GM12891 (cell line): ENCODE measurements at places on chromosomes 6 and 20.

- no peak for DNase-seq
Measured at GRCh38 chr6:70764706-70765105, 97.0 kb downstream of the SMAP1 start.

DNA sequence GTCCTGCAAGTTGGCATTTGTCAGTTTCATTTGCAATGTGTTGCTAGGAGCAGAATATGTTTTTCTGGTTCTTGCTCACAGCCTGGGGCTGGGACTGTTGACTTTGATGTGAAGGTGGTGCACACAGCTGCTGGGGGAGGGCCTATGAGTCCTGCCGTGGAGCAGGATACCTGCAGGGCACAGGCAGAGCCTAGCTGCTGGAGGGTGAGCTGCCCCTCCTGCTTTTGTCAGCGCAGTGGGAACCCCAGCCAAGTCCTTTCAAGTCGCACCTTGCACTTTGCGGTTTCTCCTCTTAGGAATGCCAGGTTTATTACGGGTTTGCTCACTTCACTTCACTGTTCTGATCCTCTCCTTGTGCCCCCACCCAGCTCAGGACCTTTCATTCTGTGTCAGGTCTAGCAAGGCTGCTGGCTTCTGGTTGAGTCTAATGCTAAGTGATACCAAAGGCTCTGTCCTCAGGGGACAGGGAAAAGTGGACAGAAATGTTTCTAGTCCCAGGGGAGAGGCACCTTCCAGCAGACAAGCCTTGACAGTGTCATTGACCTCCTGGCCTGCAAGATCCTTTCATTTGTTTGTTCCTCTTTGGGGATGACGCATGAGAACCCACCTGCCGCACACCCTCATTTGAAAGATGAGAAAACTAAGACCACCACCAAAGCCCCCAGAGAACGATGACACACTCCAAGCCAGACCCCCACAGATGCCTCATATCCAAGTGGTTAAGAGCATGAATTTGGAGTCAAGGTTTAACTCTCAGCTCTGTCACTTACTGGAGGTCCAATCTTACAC is 2.7 kb upstream of the SPO11 start:
- no peak for DNase-seq

GRCh38 chr20:62222972-62223371 is 2.9 kb upstream of the HRH3 start:
- no peak for DNase-seq

DNA sequence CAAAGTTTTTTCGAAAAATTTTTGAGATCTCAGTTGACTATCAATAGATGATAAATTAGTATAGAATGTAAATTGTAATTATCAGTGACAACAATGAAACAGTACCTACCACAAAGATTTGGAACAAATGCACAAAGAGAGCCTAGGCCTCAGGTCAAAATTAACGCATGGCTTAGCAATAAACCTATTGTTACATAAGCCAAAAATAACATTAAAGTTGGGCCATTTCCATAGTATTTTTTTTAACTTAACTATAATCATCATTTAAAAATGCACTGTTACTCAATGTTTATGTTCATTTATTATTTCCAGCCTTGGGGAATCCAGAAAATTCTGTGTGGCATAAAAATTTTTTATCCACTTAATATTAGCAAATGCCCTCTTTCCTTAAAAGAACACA is 117.0 kb downstream of the EPB41L2 start:
- no peak for DNase-seq

GRCh38 chr6:36820700-36821580 is 18.3 kb downstream of the CPNE5 start:
- DNase-seq, result no peak

- DNase-seq, result no peak
Measured at GRCh38 chr6:95230071-95230740, 347.1 kb upstream of the MANEA start.

DNA sequence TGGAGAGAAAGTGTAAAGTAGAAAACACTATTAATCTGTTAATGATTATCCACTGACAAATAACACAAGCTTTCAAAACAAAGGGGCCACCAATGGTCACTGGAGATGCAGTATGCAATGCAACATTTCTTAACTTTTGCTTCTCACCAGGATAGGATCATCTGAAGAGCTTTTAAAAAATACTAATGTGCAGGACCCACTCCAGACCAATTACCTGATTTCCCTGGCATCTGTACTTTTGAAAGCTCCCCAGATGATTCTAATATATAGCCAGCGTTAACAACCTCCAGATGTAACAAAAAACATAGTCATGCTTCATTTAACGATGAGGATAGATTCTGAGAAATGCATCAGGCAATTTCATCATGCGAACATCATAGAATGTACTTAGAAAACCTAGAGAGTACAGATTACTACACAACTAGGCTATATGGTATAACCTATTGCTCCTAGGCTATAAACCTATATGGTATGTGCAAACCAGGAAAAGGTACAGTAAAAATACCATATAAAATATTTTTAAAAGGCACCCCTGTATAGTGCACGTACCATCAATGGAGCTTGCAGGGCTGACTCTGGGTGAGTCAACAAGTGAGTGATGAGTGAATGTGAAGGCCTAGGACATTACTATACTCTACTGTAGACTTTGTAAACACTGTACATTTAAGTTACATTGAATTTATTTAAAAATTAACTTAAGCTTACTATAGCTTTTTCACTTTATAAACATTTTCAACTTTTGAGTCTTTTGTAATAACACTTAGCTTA is 69.2 kb downstream of the ATG5 start:
- DNase-seq, result no peak

GRCh38 chr6:45253453-45253852 is 74.7 kb upstream of the RUNX2 start:
- no peak for DNase-seq

DNA sequence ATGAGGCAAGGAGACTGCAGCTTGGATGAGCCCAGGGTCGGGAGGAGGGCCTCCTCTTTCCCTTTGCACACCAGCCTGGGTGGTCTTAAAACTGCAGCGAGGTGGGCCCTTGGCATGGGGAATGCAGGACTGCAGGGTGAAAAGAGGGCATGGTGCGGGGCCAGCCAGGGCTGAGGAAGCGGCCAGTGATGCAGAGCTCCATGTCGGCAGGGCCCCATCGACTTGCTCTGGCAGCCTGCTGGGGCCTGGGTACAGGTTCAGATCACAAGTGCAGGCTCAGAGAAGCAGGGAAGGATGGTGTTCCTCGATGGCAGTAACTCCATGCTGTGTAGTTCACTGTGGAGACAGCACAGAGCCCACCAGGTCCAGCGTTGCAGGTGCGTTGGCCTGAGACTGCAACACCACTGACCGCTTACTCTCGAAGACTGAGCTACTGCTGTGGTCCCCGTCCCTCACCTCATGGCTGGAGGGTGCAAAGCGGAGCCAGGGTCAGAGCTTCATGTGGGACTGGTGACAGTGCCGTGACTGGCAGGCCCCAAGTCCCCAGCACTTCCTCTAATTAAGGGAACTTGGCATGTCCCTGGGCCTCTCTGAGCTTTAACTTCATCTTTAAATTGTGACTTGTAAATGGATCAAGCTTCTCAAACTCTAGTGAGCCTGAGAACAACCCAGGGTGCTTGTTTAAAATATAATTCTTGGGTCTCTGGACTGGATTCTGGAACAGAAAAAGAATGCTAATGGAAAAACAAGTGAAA is 223.2 kb downstream of the SYNDIG1 start:
- no peak for DNase-seq

DNA sequence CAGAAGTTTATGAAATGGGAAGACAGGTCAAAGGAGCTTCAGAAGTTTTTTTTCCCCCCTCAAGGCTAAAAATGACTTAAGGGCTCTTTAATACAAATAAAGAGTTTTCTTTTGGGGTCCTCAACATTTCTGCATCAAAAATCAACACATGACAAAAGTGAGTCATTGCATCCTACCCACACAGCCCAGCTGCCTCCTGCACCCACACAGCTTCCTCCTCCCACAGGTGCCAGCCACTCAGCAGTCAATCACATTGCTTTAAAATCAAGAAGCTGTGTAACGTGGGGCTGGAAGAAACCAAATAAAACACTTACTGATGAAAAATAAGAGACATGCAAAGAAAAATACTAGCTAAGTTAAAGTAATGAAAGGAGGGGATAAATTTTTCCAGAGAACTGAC is 68.5 kb downstream of the MAP3K5 start:
- no peak for DNase-seq

DNA sequence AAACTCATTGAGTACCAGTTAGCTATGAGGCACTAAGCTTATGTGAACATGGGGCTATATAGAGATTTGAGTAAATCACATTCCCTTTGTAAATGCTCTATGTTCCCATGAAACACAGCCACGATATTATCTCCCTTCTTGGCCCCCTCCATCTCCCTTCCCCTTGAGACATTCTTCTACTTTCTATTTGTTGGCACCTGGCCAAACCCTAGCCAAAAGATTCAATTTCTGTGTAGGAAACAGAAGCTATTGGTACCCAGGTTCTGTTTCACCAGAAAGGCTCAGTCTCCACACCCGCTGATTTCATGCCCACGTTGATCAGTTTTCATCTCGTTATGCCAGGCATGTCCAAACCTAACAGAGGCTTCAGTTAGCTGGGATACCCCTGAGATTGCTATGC is 145.5 kb upstream of the LAMP5 start:
- DNase-seq, result no peak

DNA sequence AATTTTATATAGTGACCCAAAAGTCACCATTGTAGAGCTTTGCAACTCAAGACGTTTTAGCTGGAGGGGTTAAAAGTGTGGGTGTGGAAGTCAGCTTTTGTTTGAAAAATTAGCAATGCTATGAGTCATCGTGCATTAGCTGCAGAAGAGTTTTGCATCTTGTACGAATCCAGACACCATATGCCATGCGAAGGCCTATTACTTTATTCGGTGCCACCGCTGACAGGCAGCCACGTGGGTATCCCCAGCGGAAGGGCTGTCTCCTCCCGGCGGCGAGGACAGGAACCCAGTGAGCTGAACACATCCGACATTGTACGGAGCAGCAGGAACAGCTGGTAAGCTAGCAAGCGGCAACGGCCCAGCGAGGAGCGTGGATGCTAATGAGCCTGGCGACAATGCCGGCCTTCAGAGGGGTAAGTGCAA is 84.4 kb downstream of the INSM1 start:
- peak; percentile 25 for DNase-seq

DNA sequence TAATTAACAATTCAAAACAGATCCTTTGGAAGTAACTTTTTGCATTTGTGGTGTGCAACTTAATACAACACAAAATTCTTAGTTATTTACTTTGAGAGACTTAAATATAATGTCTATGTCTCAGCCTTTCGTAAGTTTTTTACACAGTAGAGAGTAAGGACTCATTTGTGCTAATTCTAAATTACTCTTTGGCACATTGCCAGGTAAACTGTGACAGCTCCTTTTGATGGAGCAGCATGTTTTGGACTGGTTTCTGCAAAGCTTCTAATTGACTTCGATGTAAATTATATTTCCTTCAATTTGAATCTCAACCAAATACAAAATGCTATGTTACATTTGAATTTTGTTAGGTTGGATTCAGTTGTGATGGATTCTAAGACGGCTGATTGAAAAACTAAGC is 450.7 kb upstream of the OPRM1 start:
- no peak for DNase-seq

GRCh38 chr6:7566107-7566506 is 23.9 kb upstream of the SNRNP48 start:
- no peak for DNase-seq

DNA sequence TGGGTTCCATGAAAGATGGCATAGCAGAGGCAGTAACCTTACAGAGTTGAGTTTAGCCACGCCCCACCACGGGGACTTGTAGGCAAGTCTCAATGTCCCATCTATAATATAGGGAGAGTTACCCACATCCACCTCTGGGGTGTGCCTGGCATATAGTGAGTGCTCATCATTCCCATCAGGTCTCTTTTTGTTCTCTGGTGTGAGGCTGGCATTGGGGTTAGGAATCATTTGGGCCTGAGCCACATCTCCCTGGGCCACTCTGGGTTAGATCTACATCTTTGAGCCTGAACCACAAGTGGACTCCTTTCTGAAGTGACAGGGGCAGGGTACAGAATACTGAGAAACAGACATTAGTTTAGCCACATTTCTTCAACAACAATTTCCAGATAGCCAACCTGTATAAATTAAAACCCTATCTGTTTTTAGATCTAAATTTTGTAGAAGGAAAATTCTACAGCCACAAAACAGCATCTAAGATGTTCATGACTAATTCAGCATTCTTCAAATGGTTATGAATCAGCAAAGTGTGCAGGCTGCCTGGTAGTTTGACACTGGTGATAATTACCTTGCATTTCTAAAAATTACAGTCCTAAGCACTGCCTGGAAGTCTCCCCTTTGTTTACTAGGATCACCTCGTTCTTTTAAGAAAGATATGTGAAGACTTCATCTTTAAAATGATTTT is 20.1 kb downstream of the RNF24 start:
- no peak for DNase-seq

DNA sequence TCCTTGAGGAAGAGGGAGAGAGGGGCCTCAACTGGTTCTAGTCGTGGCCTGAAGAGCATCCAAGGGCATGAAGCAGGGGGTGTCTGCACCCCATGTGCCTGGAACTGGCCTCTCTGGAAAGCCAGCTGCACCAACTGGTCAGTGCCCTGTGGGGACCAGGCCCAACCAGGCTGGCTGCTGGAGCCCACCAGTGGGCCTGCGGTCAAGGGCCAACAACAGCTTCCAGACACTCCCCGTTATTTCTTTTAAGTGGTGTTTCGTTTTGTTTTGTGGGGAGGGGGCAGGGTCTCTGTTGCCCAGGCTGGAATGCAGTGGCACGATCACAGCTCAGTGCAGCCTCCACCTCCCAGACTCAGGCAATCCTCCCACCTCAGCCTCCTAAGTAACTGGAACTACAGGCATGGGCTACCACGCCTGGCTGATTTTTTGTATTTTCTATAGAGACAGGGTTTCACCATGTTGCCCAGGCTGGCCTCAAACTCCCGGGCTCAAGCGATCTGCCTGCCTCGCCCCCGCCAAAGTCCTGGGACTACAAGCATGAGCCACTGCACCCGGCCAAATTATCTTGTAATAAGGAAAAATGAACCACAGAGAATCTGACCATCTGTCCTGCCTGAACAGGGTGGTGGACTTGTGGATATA is 11.9 kb upstream of the C20orf144 start:
- no peak for DNase-seq

GRCh38 chr6:128525406-128525805 is 5.0 kb upstream of the PTPRK start:
- no peak for DNase-seq

- no peak for DNase-seq
Measured at GRCh38 chr6:43303751-43304331, 4.8 kb downstream of the CRIP3 start.

GRCh38 chr6:133160536-133160935 is 80.6 kb upstream of the EYA4 start:
- DNase-seq, result no peak

GRCh38 chr6:6968357-6968730 is 139.4 kb upstream of the RREB1 start:
- no peak for DNase-seq

GRCh38 chr6:23663652-23664051 is 462.4 kb upstream of the NRSN1 start:
- DNase-seq, result no peak

- no peak for DNase-seq
Measured at GRCh38 chr6:29806387-29806786, 21.2 kb upstream of the HLA-G start.

- no peak for DNase-seq
Measured at GRCh38 chr20:23205211-23205610, 119.1 kb upstream of the CD93 start.

- DNase-seq, result no peak
Measured at GRCh38 chr20:40993794-40994540, 34.7 kb upstream of the TOP1 start.
